ENCODE measurements at places on chromosomes 4 and X.

DNA sequence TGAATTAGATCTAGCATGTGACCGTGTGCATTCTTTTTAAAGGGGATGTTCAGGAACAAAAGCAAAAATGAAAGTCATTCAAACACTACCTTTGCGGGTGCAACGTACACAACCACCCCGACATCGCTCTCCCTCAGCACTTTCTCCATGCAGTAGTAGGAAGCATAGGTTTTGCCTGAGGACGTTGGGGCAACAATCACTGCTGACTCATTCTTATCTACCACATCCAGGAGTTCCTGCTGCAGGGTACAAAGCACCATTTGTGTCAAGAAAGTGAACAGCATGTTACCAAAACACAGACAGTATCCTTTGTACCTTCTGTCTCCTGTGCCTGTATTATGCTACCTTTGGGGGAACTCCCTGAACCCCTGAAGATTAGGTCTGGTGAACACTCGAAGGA lies 58.6 kb downstream of the DDX60L start:
- DNase-seq, result no peak

- DNase-seq, result no peak
These were observed 23.4 kb upstream of the SLC10A7 start for GRCh38 chr4:146545102-146545501.

- DNase-seq, result no peak
These were observed 36.8 kb upstream of the TAPT1 start for GRCh38 chr4:16263056-16263455.

GRCh38 chr4:141462361-141462760 lies 174.0 kb upstream of the IL15 start:
- DNase-seq, result no peak

DNA sequence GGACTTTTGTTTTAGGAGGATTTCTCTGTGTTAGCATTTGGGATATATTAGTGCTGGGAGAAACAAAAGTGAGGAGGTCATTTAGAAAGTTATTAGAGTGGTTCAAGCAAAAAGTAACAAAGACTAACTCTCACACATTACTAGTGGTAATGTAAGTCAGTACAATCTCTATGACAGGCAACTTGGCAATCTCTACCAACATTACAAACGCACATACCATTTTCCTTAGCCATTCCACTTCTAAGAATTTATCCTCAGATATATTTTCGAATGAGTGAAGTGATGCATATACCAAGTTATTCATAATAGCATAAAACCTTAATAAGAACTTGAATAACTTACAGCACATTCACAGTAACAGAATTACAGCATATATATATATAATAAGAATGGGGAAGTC lies 146.2 kb downstream of the PRSS12 start:
- DNase-seq, result no peak

- no peak for DNase-seq
These were observed 43.8 kb downstream of the TNIP2 start for GRCh38 chr4:2712261-2712842.

- DNase-seq, result no peak
These were observed 879.2 kb upstream of the IGFBP7 start for GRCh38 chr4:57989430-57989829.
